ENCODE measurements at places on chromosomes 4 and X.

- DNase-seq, result no peak
These were observed 326.3 kb downstream of the IQCM start for GRCh38 chr4:149489321-149489720.

- DNase-seq, result peak; percentile 65
These were observed 72.1 kb downstream of the ARHGEF38 start for GRCh38 chr4:105624530-105624929.

DNA sequence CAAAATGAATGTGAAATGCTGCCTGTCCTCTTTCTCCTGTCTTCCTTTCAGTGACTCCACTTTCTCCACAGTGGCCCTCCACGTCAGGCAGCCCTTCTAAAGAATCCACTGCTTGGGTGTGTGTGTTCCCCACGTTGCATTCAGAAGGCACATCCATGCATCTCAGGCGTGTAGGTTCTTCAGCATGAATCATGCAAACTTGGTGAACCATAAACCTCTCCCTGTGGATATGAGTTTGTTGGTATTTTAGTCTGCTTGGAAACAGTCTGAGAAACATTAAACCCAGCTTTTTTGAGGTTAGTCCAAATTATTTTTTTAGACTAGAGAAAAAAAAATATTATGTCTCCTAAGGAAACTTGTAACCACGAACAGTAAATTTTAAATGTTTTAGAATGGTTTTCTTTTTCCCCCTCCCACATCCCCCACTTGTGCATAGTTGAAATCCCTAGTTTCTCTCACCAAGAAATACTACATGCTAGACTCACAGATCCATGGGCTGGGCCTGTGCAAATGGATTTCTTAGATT is 251.6 kb downstream of the CBR4 start:
- no peak for DNase-seq

DNA sequence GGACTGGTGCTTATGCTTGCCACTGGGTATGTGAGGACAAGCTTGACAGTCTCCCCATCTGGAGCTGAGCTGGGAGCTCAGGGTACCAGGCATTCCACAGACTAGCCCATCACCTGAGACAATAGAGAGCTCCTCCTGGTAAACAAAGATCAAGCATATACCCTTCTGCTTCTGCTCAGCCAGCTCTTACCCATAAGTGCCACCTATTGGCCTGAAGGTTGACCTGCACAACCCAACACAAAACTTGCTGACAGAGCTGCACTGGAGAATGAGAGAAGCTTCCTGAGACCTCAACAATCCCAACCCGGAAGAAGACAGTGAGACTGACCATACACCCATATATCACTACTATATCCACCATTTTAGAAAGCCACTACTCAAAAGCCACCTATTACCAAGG is 1049.2 kb upstream of the INTU start:
- no peak for DNase-seq

DNA sequence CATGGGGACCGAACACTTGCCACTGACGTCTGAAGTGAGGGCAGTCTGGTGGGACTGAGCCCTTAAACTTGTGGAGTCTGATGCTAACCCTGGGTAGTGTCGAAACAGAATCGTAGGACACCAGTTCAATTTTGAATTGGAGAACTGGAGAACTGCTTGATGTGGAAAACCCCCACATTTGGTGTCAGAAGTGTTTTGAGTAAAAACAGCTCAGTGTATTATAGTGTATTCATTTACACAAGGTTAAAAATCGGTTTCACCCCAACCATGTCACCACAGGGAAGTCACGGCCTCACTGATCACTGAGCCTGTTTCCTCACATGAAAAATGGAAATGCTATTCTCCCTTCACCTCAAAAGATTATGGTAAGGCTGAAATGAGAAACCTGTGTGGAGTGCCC is 21.9 kb downstream of the PIN4 start:
- DNase-seq, result no peak

- DNase-seq, result no peak
These were observed 42.7 kb upstream of the MGST2 start for GRCh38 chr4:139622901-139623381.

DNA sequence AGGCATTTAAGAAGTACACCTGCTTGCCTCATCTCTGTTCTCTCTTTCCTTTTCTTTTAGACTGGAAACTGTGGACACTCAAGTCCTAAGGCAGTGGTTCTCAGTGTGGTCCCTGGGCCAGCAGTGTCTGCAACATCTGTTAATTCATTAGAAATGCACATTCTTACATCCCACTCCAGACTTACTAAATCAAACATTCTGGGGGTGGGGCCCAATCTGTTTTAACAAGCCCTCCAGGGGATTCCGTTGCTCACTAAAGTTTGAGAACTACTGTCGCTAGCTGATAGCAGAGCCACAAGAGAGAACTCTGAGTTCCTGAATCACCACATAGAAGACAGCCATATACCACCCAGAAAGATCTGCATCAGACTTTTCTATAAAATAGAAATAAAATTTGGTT is 430.6 kb downstream of the BCOR start:
- peak; percentile 4 for DNase-seq
